Activated T-cell treated with anti-CD3 and anti-CD28 coated beads for 1 hour (primary cell): ENCODE measurements at places on chromosomes 16 and 17.

DNA sequence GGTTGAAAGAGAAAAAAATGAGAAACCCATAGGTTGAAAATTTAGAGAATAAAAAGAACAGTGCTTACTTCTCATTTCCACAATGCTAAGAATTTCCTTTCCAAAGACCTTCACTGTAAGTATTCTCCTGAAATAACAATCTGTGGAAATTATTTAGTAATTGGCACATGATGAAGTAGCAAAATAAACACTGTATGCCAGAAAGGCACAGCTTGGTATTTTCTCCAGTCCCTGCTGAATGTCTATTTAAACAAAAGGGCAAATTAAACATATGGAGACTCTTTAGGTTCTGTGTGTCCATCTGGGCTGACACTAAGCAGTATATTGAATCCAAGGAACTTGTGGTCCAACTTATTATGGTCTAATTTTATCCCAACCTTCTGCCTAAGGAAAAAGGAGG is 46.1 kb downstream of the CHCT1 start:
- no peak for DNase-seq

GRCh38 chr17:42436391-42436790 is 13.3 kb upstream of the CAVIN1 start:
- DNase-seq = no peak

DNA sequence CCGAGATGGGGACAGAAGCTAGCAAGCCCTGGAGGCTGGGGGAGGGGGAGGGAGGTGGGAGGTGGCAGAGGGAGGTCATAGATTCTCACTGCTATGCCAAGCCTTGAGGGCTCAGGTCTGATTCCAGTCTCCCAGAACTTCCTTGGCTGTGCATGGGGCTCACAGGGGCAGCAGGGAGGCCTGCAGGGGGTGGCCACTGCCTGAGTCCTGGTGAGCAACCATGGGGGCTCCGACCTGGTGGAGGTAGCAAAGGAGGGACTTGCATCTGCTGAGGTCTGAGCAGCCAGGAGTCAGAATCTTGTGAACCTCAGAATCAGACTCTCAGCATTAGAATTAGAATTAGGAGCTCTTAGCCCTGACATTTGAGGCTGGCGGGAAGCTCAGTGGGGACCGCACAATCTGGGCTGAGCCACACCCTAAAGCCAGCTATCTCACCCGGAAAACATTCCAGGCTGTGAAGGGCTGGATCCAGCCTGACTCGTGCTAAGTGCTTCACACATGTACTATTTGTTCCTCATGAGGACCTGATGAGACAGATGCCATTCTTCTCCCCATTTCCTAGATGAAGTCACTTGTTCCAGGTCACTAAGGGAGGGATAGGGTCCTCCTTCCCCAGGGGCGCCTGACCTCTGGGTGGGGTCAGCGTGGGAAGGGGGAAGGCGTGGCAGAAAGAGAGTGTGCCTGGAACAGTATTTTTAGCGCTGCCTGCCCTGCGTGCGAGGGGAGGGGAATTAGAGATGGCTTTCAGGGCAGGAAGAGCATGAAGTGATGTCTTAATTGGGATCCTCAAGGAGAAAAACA is 17.3 kb upstream of the KCNJ12 start:
- DNase-seq = no peak

GRCh38 chr16:8959921-8960787 is 3.6 kb downstream of the USP7 start:
- DNase-seq = no peak

- no peak for DNase-seq
These were observed 359.1 kb upstream of the XYLT1 start for GRCh38 chr16:17829811-17830210.

DNA sequence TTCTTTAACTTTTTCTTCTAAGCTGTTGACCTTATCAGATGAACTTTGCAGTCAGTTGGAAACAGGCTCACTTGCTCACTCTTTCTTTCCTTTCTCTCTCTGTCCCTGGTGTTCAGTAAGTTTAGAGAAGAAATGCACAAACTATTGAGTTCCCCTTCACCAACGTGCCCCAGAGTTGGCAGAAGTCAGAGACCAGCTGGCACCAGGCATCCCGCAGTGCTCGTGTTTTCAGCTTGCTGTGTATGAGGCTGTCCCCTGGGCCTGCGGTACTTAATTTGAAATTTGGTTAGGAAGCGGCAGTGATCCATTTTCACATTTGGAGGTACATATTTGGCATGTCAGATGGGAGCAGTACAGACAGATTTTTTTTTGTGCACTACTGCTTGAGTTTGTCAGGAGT is 258.6 kb downstream of the SNX29 start:
- no peak for DNase-seq

- no peak for DNase-seq
These were observed 30.2 kb downstream of the AATF start for GRCh38 chr17:36978810-36979564.

- no peak for DNase-seq
These were observed 72.1 kb upstream of the FA2H start for GRCh38 chr16:74846714-74847113.

GRCh38 chr17:66415366-66416206 is 113.2 kb downstream of the PRKCA start:
- no peak for DNase-seq

GRCh38 chr17:71801301-71801700 is 319.5 kb upstream of the SOX9 start:
- DNase-seq = no peak

- no peak for DNase-seq
These were observed 86.8 kb downstream of the NTN1 start for GRCh38 chr17:9108146-9108545.

- DNase-seq = no peak
These were observed 1.2 kb upstream of the TNRC6C start for GRCh38 chr17:77957235-77957856.

GRCh38 chr17:81302324-81302723 is 7.2 kb upstream of the SLC38A10 start:
- DNase-seq = no peak

DNA sequence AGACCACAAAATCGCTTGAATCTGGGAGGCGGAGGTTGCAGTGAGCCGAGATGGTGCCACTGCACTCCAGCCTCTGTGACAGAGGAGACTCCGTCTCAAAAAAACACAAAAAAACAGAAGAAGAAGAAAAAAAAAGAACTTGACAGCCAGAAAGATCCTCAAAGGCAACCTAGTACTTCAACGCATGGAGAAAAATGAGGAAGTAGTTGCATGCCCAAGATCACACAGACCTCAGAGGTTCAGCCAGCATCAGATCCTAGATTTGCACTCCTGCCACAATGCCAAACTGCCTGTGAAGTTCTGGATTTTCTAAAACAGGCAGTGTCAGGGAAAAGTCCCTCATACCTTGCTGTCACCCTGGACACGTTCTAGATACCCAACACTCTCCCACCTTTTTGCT is 1.5 kb downstream of the ATPAF2 start:
- no peak for DNase-seq

DNA sequence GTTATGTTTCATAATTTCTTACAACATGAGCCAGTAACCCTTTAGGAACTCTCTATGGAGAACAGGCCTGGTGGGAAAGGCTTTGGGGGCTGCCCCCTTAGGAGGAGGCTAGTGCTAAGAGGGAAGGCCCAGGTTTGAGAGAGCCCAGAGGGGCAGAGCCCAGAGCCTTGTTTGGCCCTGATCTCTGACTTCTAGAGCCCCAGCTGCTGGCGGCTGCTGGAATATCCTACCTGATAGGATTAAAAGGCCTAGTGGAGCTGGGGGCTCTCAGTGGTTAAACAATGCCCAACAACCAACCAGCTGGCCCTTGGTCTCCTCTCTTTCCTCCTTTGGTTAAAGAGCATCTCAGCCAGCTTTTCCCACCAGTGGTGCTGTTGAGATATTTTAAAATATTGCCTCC is 54.1 kb downstream of the IGF2BP1 start:
- DNase-seq = no peak

GRCh38 chr16:54370278-54371040 is 83.9 kb upstream of the IRX3 start:
- no peak for DNase-seq

GRCh38 chr17:79941088-79942010 is 94.3 kb downstream of the TBC1D16 start:
- DNase-seq = no peak

DNA sequence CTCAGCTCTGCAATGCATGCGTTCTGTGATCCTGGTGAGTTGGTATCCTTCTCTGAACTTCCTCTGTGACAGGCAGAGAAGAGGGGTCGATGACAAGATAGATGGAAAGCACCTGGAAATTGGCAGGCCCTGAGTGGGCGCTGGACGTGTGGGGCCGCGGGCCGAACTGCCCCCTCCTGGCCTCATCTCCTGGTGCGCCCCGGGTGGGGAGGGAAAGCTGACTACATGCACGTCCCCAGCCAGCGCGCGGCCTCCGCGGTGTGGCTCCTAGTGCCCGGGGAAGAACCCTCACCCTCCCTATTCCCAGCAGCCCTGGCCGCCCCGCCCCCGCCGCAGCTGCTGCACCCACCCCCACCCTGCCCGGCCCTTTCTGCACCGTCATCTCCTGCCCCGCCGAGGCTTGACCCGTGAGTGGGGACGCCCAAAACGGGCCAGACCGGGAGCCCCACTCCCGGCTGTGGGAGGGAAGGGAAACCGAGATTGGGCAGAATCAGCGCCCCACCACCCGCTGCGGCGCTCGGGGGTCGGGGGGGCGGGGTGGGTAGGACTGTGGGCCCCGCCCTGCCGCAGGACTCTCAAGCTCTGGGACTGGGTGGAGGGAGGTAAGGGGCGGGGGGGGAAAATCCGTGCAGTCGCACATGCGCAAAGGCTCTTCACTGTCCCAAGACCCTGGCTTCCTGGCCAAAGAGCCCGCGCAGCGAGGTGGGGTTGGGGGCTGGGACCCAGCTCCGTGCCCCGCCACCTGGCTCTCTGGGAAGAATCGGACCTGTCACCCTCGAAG is at the start of gene NOL3:
Gene NOL3 (plus strand): TSS at position 371 of the 781 bp plus-strand sequence.
- no peak for DNase-seq

GRCh38 chr17:13874817-13875216 is 194.5 kb upstream of the COX10 start:
- no peak for DNase-seq

GRCh38 chr17:73313526-73314127 is 1.8 kb upstream of the CDC42EP4 start:
- DNase-seq = no peak

GRCh38 chr17:66684731-66685130 is 150.2 kb upstream of the CACNG5 start:
- DNase-seq = no peak

DNA sequence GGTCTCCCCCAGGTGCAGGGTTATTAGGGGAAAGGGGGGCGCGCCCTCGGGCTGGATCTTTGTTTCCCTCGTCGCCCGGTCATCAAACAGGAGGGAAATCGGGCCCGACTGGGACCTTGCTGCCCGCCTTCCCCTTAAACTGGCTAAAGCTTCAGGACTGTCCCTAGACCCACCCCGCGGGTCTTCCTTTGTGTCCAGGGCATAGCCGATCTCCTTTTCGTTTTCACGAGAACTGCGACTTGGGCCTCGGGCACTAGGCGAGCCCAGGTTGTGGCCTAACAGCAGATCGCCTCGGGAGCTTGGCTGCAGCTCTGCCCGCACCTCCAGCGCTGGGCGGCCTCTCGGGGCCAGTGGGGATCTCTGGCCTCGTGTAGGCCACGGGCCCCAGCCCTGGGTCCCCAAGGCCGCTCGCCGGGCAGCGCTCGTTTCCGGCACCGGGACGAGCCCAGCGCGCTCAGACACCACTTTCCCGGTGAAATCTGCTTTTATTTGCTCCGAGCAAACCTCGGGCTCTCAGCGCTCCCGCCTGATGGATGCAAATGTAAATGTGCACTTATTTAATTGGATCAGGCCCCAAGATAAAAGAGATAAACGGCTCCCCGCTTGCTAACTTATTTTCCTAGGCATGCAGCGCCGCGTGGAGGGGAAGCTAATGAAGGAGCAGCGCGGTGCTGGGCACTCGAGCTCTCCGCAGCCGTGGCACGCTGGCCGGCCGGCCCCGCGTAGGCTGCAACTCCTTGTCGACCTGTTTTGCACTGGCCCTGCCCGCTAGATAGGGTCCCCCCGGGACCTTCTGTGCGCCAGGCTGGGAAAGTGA is 7.8 kb downstream of the IRX5 start:
- no peak for DNase-seq

DNA sequence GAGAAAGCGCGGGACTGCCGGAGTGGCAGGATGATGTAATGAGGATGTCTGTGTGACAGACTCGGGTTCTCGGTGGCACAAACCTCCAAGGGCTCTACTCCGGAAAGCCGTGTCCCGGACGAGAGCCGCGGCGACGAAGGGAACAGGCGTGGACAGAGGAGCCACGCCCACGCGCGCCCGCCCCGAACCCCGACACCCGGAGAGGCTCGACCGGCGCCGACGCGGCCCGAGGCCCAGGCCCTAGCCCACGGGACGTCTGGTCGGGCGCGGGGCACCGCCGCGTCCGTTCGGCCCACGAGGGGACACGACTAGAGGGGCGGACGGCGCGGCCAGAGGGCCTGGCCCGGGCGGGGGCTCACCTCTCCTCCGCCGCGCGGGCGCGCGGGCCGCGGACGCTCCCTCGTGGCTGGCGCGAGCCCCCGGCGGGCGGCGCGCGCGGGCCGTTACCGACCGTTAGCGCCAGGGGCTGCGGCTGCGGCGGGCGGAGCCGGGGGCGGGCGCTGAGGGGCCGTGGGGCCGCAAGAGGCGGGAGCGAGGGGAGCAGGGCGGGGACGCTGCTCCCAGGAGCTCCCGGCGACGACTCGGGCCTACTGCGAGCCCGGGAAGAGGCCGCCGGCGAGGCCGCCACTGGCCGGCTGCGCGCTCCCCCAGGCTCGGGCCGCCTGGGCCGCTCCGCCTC is 2.1 kb upstream of the IRX5 start:
- no peak for DNase-seq

GRCh38 chr16:83689385-83689831 is 118.4 kb upstream of the HSBP1 start:
- no peak for DNase-seq

DNA sequence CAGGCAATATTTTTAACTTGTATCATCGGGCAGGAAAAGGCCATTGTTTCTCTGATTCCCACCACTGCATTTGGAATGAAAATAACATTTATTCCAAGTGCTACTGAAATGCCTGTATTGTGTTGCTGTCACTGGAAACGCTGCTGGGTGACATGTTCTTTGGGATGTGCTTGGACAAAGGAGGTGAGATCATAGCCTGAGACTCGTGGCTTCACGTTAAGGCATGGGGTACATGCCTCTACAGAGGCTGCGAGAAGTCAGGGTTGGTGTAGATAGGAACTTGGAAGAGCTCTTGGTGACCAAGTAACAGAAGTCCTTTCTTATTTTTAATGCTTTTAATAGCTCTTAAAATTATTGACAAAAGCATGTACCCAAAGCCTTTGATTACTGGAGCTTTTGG is 58.8 kb upstream of the MAF start:
- DNase-seq = no peak

GRCh38 chr16:84043486-84044117 is 1.0 kb upstream of the SLC38A8 start:
- no peak for DNase-seq

- no peak for DNase-seq
These were observed 8.0 kb upstream of the CCL1 start for GRCh38 chr17:34370997-34371395.

- DNase-seq = no peak
These were observed 30.3 kb upstream of the SRCIN1 start for GRCh38 chr17:38636054-38636453.

GRCh38 chr16:19861811-19862327 is 22.8 kb downstream of the GPRC5B start:
- no peak for DNase-seq
